EL (cell line): ENCODE measurements at places on chromosomes 11 and 22.
A peak's percentile ranks its signal among the peaks of the same experiment; 100 is the strongest.

DNA sequence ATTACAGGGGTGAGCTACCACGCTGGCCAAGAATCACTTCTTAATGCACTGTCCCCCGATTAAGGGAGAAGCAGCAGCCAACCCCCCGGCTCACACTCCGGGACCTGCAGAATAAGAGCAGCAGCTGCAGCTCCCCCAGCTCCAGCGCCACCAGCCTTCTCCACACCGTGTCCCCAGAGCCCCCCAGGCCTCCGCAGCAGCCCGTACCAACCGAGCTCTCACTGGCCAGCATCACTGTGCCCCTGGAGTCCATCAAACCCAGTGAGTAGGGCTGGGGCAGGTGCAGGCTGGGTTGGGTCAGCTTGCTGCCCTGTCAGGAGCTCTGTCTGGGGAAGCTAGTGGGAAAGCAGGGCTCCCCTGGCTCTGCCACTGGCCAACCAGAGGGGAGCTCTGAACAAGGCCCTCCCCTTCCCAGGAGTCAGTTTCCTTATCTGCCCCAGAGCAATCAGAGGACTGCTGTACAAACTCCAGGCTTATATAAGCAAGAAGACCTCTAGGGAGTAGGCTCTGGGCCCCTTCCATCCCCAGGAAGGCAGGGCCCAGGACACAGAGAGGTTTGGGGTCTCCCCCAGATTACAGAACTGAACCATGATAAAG, 8.5 kb upstream of the SH3BP1 start:
- DNase-seq: no peak

DNA sequence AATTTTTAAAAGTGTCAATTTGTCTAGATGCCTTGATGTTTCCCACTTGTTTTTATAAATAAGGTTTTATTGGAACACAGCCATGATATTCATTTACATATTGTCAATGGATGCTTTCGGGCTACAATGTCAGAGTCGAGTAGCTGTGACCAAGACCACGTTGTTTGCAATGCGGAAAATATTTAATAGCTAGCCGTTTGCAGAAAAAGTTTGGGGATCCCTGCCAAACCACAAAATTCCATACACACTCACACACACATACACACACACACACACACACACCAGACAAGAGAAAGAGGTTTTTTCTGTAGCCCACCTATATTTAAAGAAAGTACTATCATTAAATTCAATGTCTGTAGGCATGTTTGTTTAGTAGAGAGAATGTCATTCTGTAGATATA, 58.3 kb downstream of the TYR start:
- no peak for DNase-seq

DNA sequence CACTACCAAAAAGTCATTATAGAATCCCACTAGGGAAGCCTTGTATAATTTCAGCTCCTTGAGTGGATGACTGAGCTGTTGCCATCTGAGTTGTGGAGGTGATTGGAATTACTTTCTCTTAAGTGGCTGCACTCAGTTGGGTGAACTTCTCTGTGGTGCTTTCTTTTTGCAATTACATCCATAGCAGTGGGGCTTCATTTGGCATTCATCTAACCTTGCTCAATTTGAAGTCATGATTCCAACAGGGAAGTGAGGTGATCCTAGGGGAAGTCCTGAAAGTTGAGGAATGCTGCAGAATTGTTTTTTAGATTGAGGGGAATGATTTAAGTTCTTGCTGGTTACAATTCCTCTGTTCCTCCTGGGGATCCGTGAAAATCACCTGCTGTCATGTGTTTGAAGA, 39.6 kb downstream of the ARHGAP42 start:
- no peak for DNase-seq

- no peak for DNase-seq
These were observed 15.4 kb downstream of the RASD2 start for GRCh38 chr22:35555946-35556547.

GRCh38 chr11:72604256-72604655, 70.0 kb downstream of the PDE2A start:
- DNase-seq: no peak

DNA sequence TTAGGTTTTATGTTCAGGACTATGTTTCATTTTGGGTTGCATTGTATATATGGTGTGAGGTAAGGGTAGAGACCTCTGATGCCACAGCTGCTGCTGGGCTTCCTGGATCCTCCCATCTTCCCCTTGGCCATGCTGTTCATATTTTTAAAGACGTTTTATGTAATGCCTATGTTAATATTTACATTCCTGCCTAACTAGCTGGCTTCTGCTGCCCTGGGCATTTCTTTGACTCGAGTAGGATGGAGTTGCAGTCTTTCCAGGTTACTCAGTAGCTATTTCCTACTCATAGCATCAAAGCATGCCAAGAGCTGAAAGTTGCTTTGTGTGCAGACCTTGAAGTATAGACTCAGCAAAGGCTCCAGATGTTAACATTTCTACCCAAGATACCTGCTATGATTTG, 220.5 kb upstream of the CADM1 start:
- peak; percentile 25 for DNase-seq

- peak; percentile 21 for DNase-seq
These were observed 122.7 kb upstream of the TRPC6 start for GRCh38 chr11:101706541-101706940.

DNA sequence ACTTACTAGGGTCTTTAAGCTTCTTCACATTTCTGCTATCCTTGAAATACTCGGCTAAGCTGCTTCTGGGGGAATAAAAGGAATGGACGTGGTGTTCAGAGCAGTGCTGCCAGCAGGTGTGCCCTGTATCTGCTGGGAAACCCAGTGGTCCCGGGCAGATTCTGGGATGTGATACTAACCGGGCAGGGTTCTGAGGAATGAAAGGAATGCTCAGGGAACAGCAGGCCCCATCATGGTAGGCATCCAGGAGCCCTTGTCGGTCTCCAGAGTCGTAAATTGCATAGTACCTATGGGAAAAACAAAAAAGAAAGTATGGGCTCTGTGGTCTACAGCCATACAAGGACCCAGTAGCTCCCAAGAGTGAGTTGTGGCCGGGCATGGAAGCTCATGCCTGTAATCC, 4.5 kb upstream of the TMEM223 start:
- no peak for DNase-seq

- no peak for DNase-seq
These were observed 47.3 kb downstream of the WNT7B start for GRCh38 chr22:45929649-45930048.

GRCh38 chr22:25694196-25694907, 47.6 kb upstream of the MYO18B start:
- DNase-seq: no peak

DNA sequence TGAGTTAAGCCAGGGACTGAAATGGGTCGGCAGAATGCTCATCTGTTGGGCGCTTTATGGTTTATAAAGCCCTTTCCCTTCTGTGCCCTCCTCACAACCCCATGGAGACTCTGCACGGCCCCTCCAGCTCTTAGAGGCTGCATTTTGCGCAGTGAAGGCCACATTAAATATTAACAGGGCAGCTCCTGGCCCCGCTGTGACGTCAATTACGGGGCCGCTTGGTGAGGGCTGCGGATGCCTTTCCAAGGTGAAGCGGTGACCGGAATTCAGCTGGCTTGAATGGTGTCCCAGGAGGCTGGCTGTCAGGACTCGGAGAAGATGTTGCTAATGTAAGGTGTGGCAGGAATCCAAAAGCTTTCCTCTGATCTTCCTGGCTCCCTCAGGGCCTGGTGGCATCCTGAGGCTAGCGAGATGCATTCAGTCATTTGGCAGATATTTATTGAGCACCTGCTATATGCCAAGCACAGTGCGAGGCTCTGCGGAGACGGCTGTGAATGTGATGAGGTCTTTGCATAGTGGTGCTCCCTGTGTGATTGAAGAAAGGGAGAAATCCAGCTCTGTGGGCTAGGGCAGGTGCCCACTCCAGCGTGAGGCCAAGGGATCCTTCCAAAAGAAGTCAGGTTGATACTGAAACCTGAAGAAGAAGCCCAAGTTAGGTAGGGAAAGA, 10.4 kb upstream of the YWHAH start:
- no peak for DNase-seq

DNA sequence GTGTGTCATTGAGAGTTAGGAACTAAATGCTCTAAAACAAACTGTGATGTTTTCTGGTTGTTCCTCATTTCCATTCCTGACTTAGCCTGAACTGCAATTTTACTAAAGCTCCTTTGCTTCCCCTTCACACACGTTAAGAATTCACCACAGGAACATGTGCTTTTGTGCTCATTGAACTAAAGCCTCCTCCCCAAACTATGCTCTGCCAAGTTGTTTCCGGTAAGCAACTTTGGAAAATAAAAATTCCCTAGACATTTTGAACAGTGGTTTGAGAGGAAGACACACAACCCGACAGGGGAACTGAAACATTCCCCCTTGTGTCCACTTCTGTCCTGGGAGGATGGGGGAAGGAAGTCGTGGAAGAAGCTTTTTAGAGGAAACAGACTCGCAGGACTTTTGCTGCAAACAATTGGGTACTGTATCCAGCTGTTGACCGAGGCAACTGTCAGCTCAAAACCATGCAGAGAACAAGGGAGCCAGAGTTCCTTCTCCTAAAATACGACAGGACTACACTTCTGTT, 66.9 kb downstream of the GAB2 start:
- DNase-seq: peak; percentile 37

DNA sequence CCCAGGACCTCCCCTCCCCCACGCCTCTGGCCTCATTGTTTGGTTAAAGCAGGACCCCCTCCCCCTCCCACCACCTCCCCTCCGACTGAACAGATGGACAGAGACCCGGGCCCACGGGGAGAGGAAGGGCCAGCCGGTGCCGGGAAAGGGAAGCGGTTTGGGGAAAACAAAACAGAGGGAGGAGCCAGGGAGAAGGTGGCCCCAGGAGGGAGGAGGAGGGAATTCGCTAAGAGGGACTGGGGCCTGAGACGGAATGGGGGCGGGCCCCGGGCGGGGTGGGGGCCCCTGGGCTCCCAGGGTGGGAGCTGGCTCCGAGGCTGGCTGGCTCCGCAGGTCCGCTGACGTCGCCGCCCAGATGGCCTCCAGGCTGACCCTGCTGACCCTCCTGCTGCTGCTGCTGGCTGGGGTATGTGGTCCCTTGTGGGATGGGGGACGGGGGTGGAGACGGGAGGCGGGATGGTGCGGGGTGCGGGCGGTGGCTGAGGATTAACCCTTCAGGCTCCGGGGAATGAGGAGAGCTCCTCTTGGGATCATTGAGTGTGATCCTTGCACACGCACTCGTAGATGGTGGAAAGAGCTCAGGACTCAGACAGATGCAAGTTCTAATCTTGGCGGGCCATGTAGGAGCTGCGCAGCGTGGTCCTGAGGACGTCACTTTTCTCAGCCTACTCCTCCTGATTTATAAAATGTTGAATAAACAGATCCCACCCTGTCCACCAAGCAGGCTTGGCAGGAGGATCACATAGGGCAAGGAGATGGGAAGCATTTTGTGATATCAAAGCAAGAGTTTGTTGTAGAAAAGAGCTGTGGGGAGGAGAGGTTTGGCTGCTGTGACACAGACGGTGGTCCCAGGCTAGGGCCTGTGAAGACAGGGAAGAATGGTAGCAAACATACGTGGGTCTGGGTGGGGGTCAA, 688 bp downstream of the SERPING1 start:
- DNase-seq: peak; percentile 72

DNA sequence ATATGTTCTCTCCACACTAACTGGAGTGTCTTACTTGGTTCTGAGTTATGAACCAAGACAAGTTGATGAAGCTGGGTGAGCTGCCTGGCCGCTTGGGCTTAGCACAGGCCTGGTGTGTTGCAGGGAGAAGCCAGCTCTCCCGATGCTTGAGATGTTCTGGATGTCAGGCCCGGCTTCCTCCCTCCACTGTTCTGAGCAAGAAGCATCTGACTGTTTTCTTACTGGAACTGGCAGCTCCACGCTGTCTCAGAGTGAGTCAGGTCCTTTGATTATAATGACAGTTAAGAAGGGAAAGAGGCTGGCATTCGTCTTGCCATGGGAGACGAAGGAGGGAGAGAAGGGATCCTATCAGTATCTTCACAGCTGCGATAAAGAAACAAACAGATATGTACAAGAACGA, 46.5 kb upstream of the CRTAM start:
- peak; percentile 75 for DNase-seq

DNA sequence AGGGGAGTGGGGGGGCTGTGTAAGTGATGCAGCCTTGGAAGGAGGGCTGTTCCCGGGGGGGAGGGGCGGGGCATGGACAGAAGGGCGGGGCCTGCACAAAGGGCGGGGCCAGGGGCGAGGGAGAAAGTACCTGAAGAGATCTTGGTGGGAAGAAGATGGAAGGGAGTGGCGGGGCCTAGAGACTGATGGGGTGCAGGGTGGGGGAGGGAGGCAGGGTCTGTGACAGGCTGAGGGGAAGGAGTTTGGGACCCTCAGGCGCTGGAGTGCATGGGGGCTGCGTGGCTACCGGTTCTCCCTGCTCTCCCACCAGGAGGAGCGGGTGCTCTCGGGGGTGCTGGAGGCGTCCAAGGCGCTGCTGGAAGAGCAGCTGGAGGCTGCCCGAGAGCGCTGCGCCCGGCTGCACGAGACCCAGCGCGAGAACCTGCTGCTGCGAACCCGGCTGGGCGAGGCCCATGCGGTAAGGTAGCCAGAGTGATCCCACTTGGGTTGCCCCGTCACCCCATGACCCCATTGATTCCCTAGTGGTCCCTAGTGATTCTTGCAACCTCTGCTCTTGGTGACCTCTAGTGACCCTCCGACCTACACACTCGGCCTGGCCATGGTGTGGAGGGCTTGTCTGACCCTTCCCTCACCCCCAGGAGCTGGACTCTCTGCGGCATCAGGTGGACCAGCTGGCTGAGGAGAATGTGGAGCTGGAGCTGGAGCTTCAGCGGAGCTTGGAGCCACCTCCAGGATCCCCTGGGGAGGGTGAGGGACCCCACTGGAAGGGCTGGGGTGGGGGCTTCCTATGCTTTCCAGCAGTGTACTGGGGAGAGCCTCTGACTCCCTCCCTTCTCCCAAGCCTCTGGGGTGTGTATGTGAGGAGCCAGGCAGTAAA, 3.1 kb downstream of the CCDC88B start:
- DNase-seq: no peak

GRCh38 chr11:131373095-131373725, 2.8 kb downstream of the NTM start:
- no peak for DNase-seq

- DNase-seq: no peak
These were observed 93.9 kb downstream of the MORC2 start for GRCh38 chr22:30874431-30875370.

DNA sequence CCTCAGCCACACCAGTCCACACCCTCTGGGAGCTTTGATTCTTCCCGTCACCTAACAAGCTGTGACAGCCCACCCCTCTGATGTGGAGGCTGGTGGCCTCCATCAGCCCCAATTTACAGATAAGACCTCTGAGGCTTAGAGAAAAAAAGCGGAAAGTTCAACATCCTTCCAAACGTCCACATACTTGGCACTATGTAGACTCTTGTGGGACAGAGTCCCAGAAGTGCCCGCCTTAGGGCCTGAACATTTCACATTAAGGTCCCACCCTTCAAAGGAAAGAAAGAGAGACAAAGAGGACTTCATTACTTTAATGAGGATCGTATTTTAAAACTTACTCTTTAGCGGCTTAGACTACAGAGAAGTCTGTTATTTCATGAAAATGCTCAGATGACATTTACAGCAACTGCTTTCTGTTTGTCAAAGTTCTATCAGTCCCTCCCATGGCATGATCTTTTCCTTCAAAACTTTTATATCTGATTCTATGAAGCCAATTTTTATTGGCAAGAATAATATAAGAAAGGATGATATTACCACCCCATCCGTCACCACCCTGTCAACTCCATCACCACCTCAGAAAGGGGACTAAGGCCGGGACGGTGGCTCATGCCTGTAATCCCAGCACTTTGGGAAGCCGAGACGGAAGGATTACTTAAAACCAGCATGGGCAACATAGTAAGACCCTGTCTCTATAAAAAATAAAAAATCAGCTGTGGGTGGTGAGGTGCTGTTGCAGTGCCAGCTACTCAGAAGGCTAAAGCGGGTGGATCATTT, 15.7 kb upstream of the SCGB1A1 start:
- no peak for DNase-seq
